Endothelial cell of umbilical vein (primary cell): ENCODE measurements at places on chromosomes 6 and 20. TPM values are rescaled to one million over a fixed set of nuclear protein-coding genes. Genes with fewer than 3 reads are reported as not detected.

- no peaks in the 10 kb centered on the region for H3K36me3 ChIP-seq
- no peaks in the 10 kb centered on the region for H3K27me3 ChIP-seq
- H3K4me1 ChIP-seq: peaks cover 3% of the 10 kb centered on the region
- H3K4me3 ChIP-seq: no peak overlapping the region
Observed at GRCh38 chr20:62058941-62059340, 6.7 kb downstream of the TAF4 start.

DNA sequence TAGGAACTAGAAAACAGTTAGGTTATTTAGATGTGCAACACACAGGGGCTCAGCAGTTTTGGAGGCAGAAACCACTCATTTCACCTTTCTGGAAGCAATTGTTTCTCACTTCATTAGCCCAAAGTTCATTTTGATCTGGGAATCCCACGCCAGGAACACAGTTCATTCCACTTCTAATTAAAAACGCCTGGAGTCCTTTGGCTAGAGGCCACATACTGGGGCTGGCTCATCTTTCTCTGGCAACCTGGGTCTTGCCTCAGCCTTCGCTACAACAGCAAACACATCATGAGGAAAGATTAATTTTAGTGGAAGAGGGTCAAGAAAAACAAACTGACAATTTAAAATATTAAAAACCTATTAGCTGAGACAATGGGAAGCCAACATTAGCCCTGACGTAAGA, 69.7 kb downstream of the RFPL4B start:
- no peaks in the 10 kb centered on the region for H3K4me1 ChIP-seq
- H3K27me3 ChIP-seq: peaks cover 8% of the 10 kb centered on the region
- no peak for DNase-seq

GRCh38 chr6:109865968-109866367, 112.1 kb upstream of the GPR6 start:
- H3K27ac ChIP-seq: no peak overlapping the region
- H3K4me3 ChIP-seq: no peak overlapping the region
- no peak for DNase-seq
- H3K36me3 ChIP-seq: no peaks in the 10 kb centered on the region
- H3K27me3 ChIP-seq: peaks cover 3% of the 10 kb centered on the region
- H3K4me1 ChIP-seq: no peaks in the 10 kb centered on the region

GRCh38 chr6:45576648-45577624, 199.2 kb upstream of the SUPT3H start:
- H3K4me1 ChIP-seq: peaks cover 7% of the 10 kb centered on the region
- no peaks in the 10 kb centered on the region for H3K36me3 ChIP-seq
- peaks cover 4% of the 10 kb centered on the region for H3K27me3 ChIP-seq
- H3K27ac ChIP-seq: no peak overlapping the region

- no peaks in the 10 kb centered on the region for H3K4me1 ChIP-seq
- no peaks in the 10 kb centered on the region for H3K36me3 ChIP-seq
- no peak overlapping the region for H3K4me3 ChIP-seq
- no peak overlapping the region for H3K27ac ChIP-seq
Observed at GRCh38 chr6:47000842-47001241, 41.3 kb downstream of the ADGRF1 start.

CCDC170 gene
- total RNA-seq: 0.07 and 0.53 TPM in 2 replicates

- H3K4me1 ChIP-seq: peaks cover 9% of the 10 kb centered on the region
- peaks cover 5% of the 10 kb centered on the region for H3K36me3 ChIP-seq
- no peak overlapping the region for H3K4me3 ChIP-seq
- no peak for DNase-seq
- H3K27me3 ChIP-seq: no peaks in the 10 kb centered on the region
- no peak overlapping the region for H3K27ac ChIP-seq
Observed at GRCh38 chr20:1309439-1309847, 19.5 kb downstream of the SDCBP2 start.

- H3K4me1 ChIP-seq: peaks cover 6% of the 10 kb centered on the region
- H3K4me3 ChIP-seq: no peak overlapping the region
- no peak overlapping the region for H3K27ac ChIP-seq
- H3K36me3 ChIP-seq: no peaks in the 10 kb centered on the region
Observed at GRCh38 chr6:154996841-154997311, 1.8 kb downstream of the TIAM2 start.

KLC4 gene
- total RNA-seq: 26.8 and 26.9 TPM in 2 replicates

DNA sequence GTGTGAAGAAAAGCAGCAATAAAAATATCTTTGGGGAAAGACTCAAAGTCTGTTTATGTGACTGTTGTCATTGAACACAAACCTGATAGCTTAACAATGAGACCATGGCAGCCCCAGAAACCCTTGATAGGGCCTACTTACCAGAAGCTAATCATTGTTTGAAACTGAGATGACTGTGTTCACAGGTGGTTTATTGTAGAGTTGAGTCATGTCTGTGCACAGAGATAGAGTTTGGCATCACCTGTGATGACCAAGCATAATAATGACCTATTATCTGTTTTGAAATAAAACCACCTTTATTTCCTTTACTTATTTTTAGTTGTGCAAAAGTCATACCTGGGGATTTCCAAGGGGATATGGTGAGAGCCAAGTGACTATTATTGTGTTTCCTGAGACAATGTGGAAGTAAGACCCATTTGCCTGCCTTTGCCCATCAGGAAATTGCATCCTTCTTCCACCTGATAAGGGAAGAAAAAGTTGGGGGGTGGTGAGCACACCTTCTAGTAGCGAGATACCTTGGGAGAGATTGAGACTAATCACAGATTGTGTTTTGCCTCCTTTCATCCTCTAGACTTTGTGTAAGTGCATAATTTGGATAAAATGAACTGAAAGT, 456.9 kb upstream of the JAG1 start:
- no peaks in the 10 kb centered on the region for H3K36me3 ChIP-seq
- H3K4me1 ChIP-seq: no peaks in the 10 kb centered on the region
- no peak overlapping the region for H3K4me3 ChIP-seq
- no peaks in the 10 kb centered on the region for H3K27me3 ChIP-seq

TGM6 gene
- not detected in 2 replicates for total RNA-seq

- no peak overlapping the region for H3K27ac ChIP-seq
Observed at GRCh38 chr6:142380626-142381025, 78.8 kb downstream of the ADGRG6 start.

MAS1 gene
- total RNA-seq: not detected in 2 replicates

DNA sequence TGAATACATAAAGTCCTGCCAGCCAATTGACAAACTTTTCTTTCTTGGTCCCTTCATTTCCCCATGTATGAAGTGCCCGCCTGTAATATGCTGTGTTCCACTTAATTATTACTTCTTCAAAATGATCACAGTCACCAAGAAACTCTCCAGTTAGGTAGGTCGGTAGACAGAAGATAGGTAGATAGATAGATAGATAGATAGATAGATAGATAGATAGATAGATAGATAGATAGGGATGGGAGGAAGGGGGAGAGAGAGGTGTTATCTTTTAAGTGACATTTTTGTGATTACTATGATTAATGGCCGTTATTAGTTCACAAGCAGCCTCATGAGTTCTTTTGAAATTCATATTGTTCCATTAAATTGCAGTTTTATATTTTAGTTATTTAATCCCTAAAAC, 79.5 kb upstream of the TPD52L1 start:
- no peak for DNase-seq
- H3K27me3 ChIP-seq: no peaks in the 10 kb centered on the region
- peaks cover 5% of the 10 kb centered on the region for H3K36me3 ChIP-seq
- no peak overlapping the region for H3K4me3 ChIP-seq
- H3K27ac ChIP-seq: no peak overlapping the region

GRCh38 chr6:130814506-130814905, 12.7 kb upstream of the SMLR1 start:
- H3K27me3 ChIP-seq: no peaks in the 10 kb centered on the region
- H3K4me3 ChIP-seq: no peak overlapping the region
- H3K36me3 ChIP-seq: no peaks in the 10 kb centered on the region
- no peaks in the 10 kb centered on the region for H3K4me1 ChIP-seq
- H3K27ac ChIP-seq: no peak overlapping the region
- DNase-seq: no peak

- H3K4me1 ChIP-seq: no peaks in the 10 kb centered on the region
- DNase-seq: no peak
- H3K36me3 ChIP-seq: no peaks in the 10 kb centered on the region
- no peaks in the 10 kb centered on the region for H3K27me3 ChIP-seq
- H3K27ac ChIP-seq: no peak overlapping the region
Observed at GRCh38 chr6:53220605-53221004, 72.0 kb upstream of the GCM1 start.

DNA sequence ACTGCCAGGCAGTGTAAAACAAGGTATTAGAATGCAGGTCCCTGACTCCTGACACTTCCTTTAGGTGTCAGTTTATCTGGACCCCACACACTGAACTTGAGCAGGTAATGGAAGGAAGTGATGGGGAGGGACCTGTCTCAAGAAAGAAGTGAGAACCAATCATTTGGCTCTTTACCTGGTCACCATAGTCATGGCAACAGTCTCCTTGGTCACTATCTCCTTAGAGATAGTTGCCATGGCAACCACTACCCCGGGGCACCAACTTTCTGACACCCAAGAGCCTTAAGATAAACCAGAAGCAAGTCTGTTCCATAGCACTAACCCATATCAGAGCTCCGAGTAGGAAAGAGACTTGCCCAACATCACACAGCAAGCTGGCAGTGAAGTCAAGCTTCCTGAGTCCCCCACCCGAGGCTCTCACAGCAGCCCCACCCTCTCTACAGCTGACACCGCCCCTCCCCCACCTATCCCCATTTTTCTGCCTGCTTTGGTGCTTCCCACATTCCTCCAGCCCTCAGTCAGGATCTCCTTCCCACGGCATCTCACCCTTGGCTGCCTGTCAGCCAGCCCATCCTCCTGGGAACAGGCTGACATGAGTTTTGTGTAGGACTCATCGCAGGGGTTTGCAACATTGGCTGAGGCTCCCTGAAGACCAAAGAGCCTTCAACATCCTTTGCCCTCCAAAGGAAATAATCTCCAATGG, 16.3 kb upstream of the HM13 start:
- peaks cover 14% of the 10 kb centered on the region for H3K27me3 ChIP-seq
- no peak overlapping the region for H3K4me3 ChIP-seq
- H3K36me3 ChIP-seq: no peaks in the 10 kb centered on the region
- H3K4me1 ChIP-seq: no peaks in the 10 kb centered on the region
- H3K27ac ChIP-seq: no peak overlapping the region

DNA sequence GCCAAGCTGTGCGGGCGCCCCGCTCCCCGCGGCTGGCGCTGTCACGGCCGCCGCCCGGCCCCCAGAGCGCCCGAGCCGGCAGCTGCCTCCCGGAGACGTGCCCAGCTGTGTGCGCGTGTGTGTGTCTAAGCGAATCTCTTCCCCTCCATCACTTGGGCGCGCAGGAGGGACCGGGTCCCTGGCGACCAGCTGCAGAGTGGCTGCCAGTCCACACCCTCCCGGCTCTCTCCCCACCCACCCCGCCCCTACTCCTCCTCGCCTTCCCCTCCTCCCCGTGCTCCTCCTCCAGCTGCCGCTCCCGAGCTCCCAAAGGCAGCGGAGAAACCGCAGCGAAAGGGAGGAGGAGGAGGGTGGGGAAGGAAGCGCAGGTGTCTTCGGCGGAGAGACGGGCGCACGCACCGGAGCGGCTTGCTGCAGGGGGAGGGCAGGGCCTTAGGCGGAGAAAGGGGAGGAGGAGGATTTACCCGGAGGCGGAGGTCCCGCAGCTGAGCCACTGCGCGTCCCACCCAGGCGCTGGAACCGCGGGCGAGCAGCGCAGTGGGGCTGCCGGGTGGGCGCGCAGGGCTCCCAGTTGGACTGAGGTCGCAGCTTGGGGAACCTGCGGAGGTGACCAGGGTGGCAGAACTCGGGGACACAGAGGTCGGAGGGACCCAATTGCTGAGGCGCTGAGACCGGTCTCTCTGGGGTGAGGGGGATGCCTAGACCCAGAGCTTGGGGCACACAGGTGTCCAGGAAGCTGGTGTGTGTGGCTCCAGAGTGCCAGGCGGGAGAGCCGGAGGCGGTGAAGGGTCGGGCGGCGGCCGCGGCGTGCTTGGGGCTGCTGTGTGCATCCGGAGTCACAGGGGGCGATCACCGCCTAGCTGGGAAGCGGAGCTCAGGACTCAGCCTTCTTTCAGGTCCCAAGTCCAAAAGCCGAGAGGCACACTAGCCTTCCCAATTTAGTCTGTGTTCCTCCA, at the start of gene HS3ST5:
Gene HS3ST5, minus strand, starts transcription at position 198 of the 956 bp plus-strand sequence. CDS start 280,178 bp downstream, outside the sequence.
- H3K36me3 ChIP-seq: no peaks in the 10 kb centered on the region
- no peak within 1 kb of the TSS for H3K4me3 ChIP-seq
- no peak within 1 kb of the TSS for H3K27ac ChIP-seq
- H3K4me1 ChIP-seq: no peaks in the 10 kb centered on the region

MUC22 gene
- total RNA-seq: not detected in 2 replicates

SMPD2 gene
- total RNA-seq: 6.9 and 8.5 TPM in 2 replicates
